ENCODE measurements at places on chromosomes 5 and 9.

DNA sequence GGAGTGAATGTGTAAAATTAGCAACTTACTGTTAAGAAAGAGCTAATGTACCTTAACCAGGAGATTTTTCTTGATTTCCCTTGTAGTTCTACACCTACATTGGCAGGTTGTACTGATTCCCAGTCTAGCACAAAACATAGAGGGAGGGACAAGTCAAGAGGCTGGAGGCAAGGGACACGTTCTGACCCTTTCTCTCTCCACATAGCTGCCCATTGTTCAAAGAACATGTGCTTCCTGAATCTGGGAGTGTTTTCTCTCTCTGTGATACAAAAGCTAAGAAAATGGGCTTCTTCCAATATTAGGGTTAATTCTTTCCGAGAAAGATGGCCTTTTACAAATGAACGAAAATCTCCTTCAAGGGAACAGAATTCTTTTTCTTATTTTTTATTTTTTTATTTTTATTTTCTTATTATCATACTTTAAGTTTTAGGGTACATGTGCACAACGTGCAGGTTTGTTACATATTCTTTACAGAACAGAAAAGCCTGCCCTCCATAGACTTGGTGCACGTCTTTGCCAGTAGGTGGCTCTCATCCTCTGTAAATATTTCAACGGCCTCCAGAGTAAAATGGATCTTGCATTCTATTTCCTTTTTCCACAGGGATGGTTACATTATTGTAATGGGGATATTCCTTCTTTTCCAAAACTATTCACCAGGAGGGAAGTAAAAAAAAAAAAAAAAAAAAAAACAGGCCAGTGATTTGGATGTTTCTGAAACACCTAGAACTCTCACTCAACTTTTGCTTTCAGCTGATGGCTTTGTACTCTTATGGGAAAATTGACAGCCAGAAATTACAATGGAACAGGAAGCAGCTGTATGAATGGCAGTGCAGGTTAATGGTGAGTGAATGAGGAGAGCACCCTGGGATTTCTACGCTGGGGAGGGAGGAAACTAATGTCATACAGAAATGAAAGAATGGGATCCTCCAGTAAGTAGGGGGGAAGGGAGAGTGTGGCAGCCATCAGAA is 13.1 kb upstream of the IFNA5 start:
- peak; percentile 55 for DNase-seq

- DNase-seq: no peak
Measured at GRCh38 chr5:458547-459353, 15.8 kb downstream of the EXOC3 start.

DNA sequence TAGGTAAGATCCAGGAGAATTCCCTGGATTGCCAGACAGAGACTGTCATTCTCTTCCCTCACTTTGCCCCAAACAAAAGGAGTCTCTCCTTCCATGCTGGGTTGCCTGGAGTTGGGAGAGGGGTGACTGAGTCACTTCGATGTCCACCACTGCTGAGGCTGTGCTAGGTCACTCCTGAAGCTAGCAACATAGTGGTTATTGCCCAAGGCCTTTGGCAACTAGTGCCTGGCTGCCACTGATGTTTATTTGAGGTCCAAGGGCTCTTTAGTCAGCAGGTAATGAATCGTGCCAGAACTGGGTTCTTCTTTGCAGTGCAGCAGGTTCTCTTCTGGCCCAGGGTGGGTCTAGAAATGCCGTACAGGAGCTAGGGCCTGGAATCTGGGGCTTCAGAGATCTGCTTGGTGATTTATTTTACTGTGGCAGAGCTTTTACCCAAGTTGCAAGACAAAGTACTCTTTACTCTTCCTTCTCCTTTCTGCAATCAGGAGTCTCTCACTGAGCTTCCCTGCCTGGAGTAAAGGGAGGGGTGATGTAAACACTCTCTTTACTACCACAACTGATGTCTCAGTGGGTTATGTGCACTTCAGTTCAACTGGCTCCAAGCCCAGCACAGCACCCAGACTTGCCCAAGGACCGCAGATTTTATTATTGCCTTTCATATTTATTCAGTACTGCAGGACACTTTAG is 155.7 kb upstream of the SH3GL2 start:
- no peak for DNase-seq

- peak; percentile 67 for DNase-seq
Measured at GRCh38 chr5:69502767-69503488, 10.3 kb downstream of the OCLN start.

- no peak for DNase-seq
Measured at GRCh38 chr9:73162987-73163768, 11.5 kb downstream of the ANXA1 start.

DNA sequence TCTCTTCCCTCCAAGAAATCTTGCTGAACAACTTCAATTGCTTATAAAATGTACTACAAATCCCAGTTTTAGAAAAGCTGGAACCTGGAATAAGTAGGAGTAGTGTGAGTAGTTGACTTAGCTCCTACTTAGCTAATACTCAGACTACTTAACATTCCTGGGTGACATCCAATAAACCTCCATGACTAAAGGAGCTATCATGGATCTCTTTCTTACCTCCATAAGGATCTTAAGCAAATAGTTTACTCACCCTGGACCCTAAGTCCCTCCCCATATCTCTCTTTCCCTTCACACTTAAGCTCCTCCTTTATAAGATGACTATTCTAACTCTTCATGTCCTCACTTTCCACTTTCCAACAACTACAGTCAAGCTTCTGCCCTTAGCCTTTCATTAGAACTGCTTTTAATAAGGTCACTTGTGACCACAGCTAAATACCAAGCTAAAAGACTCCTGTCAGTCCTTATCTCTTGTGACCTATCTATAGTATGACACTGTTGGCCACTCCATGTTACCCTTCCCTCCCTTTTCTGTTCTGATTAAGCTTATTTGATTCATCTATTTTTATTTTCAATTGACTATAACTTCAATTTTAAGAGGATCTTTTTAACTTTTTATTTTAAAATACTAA is 194.9 kb downstream of the RFX3 start:
- peak; percentile 68 for DNase-seq

- DNase-seq: peak; percentile 77
Measured at GRCh38 chr5:109689740-109690241, at the start of gene MAN2A1. TSS of gene MAN2A1 (plus strand) at chr5:109689927. CDS start at chr5:109690418, 491 bp downstream.

- DNase-seq: no peak
Measured at GRCh38 chr9:135736272-135736978, 34.4 kb downstream of the KCNT1 start.

GRCh38 chr5:14173377-14174229 is 30.5 kb downstream of the TRIO start:
- DNase-seq: peak; percentile 56

DNA sequence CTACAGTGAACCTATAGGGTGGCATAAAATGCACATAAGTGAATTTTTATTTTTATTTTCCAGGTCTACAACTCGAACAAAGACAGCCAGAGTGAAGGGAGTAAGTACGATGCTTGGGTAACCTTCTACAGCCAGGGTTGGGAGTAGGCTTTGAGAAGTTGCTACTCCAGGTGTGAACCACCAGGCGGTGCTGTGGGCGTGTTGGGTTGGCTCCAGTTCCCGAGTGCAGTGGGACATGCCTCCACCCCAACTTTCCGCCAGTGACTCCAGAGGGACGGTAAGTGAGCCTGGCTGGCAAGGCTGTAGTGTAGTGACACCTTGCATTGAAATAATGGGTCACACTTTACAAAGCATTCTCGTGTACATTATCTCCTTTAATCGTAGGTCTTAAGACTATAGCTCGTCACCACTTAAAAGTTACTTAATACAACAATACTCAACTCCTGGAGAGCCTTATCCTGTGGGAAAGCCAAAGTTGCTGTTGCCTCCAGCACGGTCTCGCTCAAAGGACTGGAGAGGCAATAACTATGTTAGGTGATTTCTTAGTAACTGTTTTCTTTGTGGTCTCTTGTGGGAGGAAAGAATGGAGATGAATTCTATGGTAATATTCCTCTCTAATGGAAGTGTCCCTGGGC is 244.0 kb downstream of the ARHGAP26 start:
- no peak for DNase-seq

- DNase-seq: no peak
Measured at GRCh38 chr9:77710965-77711648, 63.0 kb upstream of the GNA14 start.
